ENCODE measurements at places on chromosomes 7 and 10.

DNA sequence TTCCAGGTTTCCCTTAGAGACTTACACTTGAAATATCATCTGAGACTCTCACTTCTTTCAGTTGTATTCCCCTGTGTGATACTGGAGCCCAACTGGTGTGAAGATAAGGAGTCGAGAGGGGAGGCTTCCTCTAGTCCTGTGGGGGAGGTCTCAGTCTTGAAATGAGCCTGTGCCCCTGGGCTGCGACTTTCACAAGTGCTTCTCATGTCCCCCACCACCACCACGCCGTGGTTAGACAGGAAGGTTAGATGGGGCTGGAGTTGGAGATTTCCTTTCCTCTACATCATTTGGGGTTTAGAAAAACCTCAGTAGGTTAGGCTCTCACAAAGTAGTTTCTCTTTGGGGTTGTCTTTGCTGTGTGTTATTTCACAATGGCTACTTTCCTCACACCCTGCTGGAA lies 25.6 kb upstream of the MKX start:
- DNase-seq = no peak

DNA sequence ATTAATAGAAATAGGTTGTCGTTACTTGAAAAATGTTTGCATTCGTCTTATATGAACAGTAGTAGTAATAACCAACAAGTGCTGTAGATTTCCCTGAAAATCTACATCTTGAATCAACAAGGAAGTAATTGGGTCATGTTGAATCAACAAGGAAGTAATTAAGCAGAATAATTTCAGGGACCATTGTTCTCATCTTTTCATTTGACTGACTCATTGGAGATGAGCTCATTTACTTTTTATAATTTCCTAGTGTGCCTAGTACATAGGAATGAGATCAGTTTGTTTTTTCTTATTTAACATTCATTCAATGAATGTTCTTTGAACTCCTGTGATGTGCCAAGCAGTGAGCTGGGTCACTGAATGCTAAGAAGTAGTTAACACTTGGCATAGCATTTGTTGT lies 8.2 kb downstream of the CLDN12 start:
- DNase-seq = no peak

DNA sequence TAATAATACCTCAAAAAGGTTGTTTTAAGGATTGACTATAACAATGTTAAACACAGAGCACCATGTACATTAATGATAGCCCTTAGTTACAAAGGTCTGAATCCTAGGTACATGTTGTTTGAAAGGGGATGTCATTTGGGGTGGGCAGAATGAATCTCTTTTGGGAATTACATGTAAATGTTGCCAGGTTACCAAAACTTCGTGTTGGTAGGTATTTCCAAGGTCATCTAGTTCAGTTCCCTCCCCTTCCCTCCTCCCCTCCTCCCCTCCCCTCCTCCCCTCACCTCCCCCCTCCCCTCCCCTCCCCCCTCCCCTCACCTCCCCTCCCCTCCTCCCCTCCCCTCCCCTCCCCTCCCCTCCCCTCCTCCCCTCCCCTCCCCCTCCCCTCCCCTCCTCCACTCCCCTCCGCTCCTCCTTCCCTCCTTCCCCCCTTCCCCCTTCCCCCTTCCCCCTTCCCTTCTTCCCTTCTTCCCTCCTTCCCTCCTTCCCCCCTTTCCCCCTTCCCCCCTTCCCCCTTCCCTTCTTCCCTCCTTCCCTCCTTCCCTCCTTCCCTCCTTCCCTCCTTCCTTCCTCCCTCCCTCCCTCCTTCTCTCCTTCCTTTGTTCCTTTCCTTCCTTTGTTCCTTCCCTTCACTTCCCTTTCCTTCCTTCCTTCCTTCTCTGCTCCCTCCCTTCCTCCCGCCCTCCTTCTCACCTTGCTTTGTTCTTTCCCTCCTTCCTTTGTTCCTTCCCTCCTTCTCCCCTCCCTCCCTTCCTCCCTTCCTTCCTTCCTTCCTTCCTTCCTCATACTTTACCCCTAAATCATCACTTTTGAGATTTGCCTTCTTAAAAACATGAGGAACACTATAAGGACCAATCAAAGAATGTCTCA lies 8.1 kb downstream of the VTI1A start:
- DNase-seq = no peak

DNA sequence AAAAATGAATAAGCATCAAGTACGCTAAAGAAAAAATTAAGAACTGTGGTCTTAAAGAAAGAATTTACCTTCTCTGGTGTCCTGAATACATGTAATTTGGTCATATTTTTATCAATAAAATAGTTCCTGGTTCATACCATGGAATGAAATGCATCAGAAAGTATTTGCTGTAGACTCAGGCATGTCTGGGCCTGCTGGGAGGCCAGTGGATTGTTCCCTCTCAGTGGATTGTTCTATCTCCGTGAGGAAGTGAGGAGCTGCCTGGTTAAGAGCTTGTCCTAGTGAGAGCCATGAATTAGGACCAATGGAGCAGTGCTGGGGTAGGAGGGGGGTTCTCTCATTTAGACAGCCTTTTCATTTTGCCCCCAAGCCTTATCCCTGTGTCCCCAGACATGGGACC lies 211.7 kb upstream of the HABP2 start:
- no peak for DNase-seq

DNA sequence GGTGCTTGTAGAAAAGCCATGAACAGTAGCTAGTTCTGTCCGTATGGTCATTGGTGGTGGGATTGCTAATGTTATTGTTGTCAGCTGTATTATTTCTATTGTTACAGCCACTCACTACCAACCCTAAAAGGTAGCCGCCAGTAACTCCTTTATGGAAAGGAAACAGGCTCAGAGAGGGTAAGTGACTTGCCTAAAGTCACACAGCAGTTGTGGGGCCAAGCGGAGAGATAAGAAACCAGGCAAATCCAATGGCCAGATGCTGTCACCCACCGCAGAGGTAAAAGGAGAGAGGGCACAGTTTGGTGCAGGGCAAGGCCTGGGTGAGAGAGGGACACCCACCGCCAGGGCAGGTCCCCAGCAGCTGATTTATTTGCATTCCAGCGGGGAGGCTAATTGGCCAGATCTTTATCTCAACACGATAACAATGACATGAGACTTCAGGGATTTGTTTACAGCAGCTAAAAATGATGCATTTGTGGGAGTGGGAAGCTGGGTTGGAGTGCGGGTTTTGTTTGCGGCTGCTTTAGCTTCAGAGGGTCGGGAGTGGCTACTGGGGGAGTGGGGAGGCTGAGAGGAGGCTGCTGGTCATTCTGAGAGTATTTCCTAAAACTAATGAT lies 8.6 kb upstream of the NKX2-3 start:
- no peak for DNase-seq

GRCh38 chr10:70478191-70479164 lies at the start of gene PALD1:
Gene PALD1, plus strand, starts transcription at chr10:70478767. Its CDS starts 47,185 bp downstream, at chr10:70525952.
- DNase-seq = peak; percentile 89

GRCh38 chr7:150435390-150436073 lies 14.9 kb upstream of the GIMAP8 start:
- no peak for DNase-seq

DNA sequence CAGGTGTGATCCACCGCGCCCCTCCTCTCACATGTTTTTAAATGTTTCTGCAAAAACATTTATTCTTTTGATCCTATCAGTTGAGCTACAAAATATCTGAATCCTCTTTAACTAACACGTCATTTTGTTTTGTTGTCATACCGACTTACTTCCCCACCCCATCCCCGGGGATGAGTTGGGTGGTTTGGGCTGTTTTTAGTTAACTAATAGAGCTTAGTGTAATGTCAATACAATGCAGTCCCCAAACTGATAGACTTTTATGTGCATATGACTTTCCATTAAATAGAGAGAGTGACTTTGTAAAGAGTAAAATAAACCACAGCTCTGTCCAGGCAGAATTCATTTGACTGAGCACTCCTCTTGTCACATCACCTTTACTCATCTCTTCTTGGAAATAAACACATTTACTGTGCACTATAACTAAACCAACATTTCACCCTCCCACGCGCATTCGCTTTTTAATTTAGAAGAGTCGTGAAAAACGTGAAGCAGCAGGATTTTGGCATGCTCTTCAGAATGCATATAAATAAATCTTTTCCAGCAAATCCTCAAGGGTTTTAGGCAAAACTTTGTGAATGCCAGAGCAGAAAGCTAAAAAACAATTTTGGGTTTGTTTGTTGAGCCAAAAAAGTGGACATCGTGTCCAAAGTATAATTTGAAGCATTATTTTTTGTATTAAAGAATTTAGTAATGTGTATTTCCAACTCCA lies 187.4 kb upstream of the MGMT start:
- no peak for DNase-seq

- DNase-seq = no peak
Measured at GRCh38 chr10:5617521-5617920, 48.9 kb downstream of the ASB13 start.

- DNase-seq = peak; percentile 65
Measured at GRCh38 chr10:44386546-44387052, 1.7 kb upstream of the CXCL12 start.

DNA sequence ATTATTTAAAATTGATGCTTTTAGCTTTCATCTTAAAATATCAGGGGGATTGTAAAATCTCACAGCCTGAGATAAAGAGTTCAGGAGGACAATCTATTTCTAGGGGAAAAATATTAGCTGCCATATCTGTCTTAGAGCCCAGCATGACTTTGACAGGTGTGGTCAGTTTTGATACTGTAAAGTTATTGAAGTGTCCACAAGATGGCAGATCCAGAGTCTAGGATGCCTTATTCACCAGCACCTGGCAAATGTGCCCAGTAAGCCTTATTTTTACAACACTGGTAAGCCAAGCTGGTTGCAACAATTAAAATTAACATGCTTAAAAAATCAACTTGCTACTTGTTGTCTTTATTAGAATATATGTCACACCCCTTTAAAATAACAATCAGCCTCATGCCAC lies 579.3 kb downstream of the SH2D4B start:
- no peak for DNase-seq

GRCh38 chr10:35487336-35488034 lies 117.7 kb upstream of the GJD4 start:
- no peak for DNase-seq

GRCh38 chr7:115052706-115053105 lies 130.8 kb downstream of the MDFIC start:
- no peak for DNase-seq

GRCh38 chr7:117023325-117023854 lies 70.1 kb downstream of the ST7 start:
- no peak for DNase-seq

GRCh38 chr10:78331391-78331922 lies 297.8 kb downstream of the RPS24 start:
- DNase-seq = no peak

DNA sequence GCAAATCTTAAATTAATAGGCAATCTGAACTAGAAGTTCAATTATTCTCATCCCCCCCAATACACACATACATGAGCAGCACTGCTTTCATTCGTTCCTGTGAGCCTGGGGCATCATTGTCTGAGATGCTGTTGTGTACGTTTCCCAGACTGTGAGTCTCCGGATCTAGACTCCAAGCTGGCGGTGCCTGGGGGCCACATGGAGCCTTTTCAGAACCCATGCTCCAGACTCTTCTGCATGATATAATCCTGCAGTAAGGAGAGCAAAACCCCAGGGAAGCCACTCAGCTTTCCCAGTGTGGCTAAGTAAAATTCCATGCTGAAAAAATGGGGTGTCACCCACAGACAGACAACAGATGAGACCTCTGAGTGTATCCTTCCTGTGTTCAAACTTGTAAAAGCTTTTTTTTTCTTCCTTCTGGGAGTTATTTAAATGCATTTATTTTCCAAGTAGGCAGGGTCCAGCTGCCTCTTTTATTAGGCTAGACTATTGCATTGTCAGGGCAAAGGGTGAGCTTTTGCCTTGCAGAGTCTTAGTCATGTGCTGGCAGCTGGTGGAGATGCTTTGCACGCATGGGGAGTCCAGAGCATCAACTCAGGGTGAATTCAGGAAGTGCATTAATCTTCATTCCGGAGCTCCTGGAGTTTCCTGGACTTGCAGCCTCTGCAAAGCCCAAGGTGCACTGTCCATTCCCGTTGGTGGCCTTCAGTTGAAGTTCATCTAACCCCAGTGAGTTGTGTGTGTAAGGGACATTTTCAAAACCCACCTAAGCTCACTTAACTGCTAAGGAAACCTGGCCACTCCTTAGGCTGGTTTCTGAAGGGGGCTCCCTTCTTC lies 185.7 kb upstream of the ADO start:
- DNase-seq = no peak

GRCh38 chr7:152115021-152115718 lies 89.7 kb downstream of the GALNT11 start:
- DNase-seq = no peak

DNA sequence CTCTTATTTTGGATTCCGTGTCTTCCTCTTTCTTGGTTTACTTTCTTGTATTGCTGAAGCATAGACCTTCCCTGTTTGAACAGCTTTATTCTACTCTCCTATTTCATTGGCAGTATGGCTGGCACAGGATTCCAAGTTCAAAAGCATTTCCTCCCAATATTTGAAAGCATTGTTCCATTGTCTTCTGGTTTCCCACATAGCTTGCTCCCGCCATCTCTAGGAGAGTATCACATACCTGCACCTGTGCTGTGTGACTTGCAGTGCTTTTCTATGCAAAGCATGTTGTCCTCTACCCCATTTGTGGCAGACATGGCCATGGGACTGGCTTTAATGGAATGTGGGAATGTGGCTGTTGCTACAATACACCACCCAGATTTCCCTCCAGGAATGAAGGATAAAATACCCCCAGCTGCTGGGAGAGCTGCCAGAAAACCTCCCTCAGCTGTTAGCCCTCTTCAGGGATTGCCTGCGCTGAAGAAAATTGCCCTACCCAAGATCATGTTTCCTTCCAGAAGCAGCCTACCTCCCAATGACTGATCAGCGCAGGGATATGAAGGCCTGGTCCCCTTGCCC lies 6.9 kb upstream of the MYOF start:
- DNase-seq = no peak

DNA sequence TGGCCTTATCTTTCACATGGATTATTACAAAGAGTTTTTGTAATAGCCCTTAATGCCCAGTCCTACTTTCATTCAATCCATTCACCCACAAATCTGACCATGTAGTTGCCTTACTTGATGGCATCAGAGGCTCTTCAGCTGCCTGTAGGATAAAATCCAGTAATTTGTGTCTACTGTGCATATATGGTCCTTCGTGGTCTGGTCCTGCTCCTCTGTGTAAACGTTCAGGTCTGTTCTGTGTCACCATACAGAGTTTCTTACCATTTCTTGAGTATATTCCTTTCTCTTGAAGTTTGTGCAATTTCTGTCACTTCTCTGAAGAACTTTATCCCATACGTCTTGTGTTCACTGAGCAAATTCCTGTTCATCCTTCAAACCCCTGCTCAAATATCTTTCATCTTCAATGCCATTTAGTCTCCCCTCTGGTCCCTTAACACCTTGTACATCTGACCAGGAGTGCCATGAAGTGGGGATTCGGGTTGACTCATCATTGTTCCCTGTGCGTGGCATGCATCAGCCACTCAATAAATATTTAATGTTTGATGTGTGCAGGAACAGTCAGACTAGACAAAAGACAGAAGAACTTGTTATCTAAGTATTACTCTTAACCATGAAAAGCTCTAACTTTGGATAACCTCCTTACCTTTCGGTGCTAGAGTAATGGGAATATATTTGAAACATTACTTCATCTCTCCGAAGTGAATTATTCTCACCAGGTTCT lies 98.6 kb upstream of the RPA3 start:
- DNase-seq = no peak

DNA sequence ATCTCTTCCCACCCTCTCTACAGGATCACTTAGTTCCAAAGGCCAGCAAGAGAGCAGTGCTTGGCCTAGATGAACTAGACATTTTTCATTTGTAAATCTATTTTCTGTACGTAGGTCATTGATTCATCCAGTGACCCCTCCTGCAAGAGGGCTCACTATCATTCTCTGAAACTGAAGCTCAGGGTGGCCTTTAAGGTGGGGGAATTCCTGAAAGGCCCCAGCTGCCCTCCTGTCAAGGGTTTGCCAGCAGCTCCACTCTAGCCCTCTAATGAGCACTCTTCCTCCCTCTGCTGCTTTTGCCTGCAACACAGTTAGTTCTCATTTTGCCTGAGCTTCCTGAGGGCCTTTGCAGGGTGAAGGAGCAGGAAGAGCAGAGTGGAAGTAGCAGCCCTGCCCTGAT lies 41.2 kb downstream of the LRRC18 start:
- DNase-seq = no peak

Measured in heart left ventricle (tissue), 16 donors.